ENCODE measurements at places on chromosomes 16 and 17.

DNA sequence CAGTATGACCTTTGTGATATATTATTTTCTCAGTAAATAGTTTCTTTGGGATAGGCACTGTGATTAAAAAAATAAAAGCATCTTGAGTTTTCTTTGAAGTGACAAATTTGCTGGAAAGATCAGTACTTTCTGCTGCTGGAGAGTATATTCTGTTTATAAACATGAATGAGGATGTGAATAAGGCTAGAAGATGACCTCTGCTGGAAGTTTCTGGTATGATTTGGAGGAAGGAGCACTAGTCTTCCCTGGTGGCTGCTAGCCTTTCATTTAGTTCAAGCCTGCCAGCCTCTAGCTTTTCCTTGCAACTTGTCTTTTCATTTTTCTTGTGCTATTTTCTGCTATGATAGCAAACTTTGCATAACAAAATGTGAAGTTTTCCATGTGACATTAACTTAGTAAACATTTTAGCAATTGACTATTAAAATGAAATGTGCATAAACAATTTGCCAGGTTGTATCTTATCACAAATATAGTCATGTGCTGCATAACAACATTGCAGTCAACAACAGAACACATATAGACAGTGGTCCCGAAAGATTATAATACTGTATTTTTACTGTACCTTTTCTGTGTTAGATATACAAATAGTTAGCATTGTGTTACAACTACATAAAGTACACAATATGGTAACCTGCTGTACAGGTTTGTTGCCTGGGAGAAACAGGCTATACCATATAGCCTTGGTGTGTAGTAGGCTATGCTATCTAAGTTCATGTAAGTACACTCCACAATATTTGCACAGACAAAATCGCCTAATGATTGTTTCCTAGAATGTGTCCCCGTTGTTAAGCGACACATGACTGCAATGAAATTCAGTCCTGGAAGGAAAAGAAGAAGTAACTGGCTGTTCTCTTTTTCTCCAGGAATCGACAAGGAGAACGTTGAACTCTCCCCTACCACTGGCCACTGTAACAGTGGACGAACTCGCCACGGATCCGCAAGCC, 18.1 kb upstream of the RAB11FIP4 start:
- peak; percentile 48 for DNase-seq

DNA sequence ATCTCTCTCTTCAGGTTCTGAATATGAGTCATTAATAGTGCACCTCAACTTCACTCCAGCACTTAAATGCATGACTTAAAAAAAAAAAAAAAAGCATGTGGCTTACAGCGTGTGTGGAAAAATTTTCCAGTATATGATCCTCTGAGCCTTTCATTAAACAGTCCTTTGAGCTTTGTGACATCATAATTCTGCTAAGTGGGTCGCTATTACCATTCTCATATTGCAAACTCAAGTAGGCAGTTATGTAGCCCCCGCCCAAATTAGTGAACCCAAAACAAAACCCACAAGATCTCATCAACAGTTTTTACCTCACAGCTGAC, 672 bp downstream of the CMTR2 start:
- no peak for DNase-seq

GRCh38 chr17:58165981-58166380, 801 bp upstream of the OR4D2 start:
- DNase-seq = no peak

DNA sequence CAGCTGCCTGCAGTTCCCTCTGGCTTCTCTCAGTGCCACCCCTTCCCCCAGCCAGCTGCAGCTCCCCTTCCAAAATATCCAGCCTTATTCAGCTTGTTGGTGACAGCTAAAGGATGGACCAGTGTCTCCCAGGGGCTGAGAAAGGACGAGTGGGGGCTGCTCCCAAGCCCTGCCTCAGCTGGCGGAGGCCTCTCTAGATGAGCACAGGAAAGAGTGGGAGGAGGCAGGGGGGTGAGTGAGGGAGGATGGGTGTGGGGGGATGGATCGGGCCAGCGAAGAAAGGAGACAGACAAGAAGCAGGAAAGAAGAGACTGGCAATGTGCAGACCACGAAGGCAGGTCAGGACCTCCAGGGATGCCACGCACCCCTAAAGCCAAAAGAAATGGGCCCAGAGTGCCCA, 17.5 kb downstream of the PIPOX start:
- no peak for DNase-seq

DNA sequence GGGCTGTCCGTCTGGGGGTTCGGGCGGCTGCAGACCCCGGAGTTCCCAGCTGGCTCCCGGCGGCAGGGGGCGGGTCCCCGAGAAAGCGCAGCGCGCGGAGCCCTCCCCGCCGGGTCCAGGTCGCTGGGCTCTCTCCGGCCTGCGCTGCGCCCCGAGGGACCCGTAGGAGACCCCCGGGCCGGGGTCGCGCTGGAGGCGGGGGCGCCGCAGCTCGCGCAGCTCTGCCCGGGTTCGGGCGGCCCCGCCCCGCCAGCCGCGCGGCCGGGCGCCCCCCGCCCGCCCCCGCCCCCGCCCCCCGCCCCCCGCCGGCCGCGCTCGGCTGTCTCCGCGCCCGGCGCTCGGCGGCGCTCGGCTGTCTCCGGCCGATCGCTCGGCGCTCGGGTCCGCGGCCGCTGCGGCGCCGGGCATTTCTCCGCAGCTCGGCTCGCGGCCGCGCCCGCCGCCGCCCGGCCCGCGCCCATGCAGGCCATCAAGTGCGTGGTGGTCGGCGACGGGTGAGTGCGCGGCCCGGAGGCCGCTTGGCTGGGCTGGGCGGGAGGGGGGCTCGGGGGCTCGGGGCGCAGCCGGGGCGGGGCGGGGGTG, at the start of gene RAC3:
RAC3 (plus strand) TSS at position 376 of the 582 bp plus-strand sequence; CDS start at position 460, 84 bp downstream.
- no peak for DNase-seq

GRCh38 chr17:67411397-67411796, 34.3 kb downstream of the PITPNC1 start:
- DNase-seq = no peak

- peak; percentile 55 for DNase-seq
Observed at GRCh38 chr17:50049636-50050035, 6.3 kb upstream of the ITGA3 start.

- no peak for DNase-seq
Observed at GRCh38 chr16:86752582-86753175, 174.3 kb downstream of the FOXL1 start.

GRCh38 chr17:65729207-65729606, 167.8 kb upstream of the AXIN2 start:
- no peak for DNase-seq

- DNase-seq = no peak
Observed at GRCh38 chr16:11056993-11057649, 112.8 kb downstream of the CLEC16A start.

- peak; percentile 96 for DNase-seq
Observed at GRCh38 chr16:85395207-85395912, 217.8 kb upstream of the GSE1 start.

GRCh38 chr16:75798714-75799113, 72.4 kb upstream of the CPHXL start:
- DNase-seq = no peak

DNA sequence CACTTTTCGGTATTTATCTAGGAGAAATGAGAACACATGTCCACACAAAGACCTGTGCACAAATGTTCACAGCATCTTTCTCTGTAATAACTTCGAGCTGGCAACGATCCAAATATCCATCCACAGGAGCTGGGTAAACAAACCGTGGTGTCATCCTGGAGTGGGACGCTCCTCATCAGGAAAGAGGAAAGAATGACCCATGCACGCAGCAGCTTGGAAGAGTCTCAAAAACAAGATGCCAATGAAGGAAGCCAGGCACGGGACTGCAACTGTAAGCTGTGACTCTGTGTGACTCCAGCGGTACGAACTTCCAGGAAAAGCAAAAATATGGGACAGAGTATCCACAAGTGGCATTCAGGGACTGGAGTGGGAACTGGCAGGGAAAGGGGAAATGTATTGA, 36.7 kb upstream of the CIBAR2 start:
- DNase-seq = no peak

- no peak for DNase-seq
Observed at GRCh38 chr17:43598357-43599045, 52.4 kb upstream of the ETV4 start.

DNA sequence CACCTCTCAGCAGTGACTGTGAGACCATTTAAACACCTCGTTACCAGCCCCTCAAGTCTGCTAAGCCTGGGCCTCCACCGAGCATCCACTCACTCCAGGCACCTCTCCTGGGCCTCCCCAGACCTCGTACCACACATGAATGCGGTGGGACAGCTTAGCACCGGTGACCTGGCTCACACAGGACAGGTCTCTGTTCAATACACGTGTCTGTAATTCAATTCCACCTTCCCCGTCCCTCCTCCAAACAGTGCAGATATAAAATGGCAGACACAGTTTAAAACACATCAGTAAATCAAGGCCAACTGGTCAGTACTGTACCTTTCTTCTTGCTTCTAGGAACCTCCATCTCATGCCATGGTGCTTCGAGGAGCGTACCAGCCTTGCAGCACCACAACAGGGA, 73.9 kb downstream of the ZNF778 start:
- DNase-seq = no peak

- no peak for DNase-seq
Observed at GRCh38 chr16:65644821-65645220, 523.0 kb upstream of the CDH11 start.

GRCh38 chr16:4944333-4945281, 7.7 kb upstream of the PPL start:
- peak; percentile 97 for DNase-seq

DNA sequence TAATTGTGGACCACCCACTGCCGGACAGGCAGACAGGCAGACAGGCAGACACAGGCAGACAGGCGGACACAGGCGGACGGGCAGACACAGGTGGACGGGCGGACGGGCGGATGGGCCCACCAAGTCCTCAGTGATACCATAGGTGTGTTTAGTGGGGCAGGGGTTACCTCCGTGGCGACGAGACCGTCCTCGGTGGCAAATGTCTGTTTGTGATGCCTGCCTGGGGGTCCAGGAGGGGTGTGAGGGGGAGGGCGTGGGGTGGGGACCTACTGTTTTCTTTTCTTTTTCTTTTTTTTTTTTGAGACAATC, 76.7 kb downstream of the RTN4RL1 start:
- DNase-seq = no peak

- DNase-seq = peak; percentile 42
Observed at GRCh38 chr16:20897253-20897897, 2.8 kb downstream of the DCUN1D3 start.

DNA sequence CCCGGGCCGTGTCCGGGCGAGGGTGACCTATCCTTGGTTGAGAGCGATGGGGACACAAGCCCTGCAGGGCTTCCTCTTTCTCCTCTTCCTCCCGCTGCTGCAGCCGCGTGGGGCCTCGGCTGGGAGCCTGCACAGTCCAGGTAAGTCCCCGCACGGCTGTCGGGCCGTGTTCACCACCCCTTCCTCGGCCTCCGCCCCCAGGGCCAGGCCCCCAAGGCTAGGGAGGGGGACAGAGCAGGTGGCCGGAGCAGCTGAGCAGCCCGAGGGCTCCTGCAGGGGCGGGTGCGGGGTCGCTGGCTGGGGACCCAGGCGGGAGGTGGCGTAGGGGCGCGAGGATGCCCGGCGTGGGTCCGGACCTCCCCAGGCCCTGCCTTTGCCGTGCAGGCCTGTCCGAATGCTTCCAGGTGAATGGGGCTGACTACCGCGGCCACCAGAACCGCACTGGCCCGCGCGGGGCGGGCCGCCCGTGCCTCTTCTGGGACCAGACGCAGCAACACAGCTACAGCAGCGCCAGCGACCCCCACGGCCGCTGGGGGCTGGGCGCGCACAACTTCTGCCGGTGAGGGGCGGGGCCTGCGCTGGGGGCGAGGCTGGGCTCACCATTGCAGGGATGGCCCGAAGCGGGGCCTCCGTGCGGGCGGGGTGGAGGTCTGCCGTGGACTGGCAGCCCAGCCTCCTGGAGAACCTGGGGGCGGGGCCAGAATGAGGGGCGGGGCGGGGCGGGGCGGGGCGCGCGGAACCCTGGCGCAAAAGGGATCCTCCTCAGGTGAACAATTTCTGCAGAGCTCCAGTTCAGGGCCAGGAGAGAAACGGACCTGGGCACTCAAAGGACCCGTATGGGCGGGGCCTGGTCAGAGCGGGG, 631 bp downstream of the KREMEN2 start:
- DNase-seq = peak; percentile 36

GRCh38 chr17:3603119-3603869, 5.9 kb downstream of the TRPV1 start:
- DNase-seq = no peak

- DNase-seq = no peak
Observed at GRCh38 chr17:45775576-45776011, 8.5 kb upstream of the CRHR1 start.

DNA sequence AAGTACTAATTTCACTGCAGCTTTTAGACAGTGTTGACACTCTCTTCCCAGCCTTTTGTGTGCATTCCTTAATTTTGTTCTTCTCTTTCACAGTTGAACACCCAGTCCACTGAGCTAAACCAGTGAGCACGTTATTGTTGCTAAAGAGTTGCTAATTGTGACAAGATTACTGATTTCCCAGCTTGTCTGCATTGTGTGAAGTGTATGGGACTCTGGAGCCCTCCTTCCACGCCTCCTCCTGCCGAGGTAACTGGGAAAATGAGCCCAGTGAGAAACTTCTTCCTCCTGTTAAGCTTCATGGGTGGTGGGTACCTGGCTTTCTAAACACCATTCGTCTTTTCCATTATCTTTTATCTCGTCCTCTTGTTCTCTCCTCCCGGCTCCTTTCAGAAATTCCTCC, 29.8 kb upstream of the DNAH17 start:
- DNase-seq = no peak

- DNase-seq = no peak
Observed at GRCh38 chr16:10625595-10626357, 45.4 kb upstream of the EMP2 start.

DNA sequence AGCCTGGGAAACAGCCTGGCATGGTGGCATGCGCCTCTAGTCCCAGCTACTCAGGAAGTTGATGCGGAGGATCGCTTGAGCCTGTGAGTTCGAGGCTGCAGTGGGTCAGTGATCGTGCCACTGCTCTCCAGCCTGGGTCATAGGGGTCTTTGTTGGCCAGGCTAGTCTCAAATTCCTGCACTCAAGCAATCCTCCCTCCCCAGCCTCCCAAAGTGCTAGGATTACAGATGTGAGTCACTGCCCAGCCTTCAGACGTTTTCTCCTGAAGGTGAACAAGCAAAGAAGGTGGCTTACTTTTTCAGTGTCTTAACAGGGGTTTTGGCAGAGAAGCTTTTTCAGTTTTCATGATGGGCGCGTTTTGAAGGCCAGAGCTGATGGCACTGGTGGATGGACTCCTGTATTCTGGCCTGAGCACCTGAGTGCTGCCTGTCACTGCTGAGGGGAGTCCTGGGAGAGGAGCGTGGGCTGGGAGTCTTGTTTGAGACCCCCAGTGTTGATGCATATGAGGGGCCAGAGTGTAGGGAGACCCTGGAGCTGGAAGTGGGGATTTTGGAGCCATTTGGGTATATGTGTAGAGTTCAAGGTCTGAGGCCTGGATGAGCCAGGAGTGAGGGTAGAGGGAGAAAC, 41.4 kb downstream of the FOXK2 start:
- no peak for DNase-seq
